Activated T-cell treated with anti-CD3 and anti-CD28 coated beads for 48 hours (primary cell): ENCODE measurements at places on chromosomes 1 and 21.

GRCh38 chr21:41153443-41153842, 14.5 kb upstream of the BACE2 start:
- DNase-seq, result no peak

GRCh38 chr1:155983191-155984024, 5.1 kb upstream of the ARHGEF2 start:
- no peak for DNase-seq

GRCh38 chr1:24939675-24940193, 9.7 kb upstream of the RUNX3 start:
- no peak for DNase-seq

DNA sequence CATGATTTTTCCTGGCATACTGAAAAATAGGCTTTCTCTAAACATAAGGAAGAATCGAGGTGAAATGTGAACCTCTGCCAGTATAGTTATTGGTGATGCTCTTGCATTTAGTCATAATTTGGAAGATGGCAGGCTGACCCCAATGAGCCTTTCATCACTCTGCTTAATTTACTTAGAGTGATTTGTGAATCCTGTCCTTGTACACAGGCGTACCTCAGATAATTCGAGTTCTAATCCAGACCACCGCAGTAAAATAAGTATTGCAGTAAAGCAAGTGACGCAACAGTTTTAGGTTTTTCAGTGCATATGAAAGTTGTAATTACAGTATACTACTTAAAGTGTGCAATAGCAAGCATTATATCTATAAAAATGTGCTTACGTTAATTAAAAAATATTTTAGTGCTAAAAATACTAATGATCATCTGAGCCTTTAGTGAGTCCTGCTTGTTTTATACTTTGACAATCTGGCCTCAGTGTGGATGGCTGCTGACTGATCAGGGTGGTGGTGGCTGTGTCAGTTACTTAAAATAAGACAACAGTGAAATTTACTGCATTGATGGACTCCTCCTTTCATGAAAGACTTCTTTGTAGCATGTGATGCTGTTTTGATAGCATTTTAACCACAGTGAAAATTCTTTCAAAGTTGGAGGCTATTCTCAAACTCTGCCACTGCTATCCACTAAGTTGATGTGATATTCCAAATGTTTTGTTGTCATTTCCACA, 1.7 kb downstream of the PKNOX1 start:
- no peak for DNase-seq
